Smooth muscle cell of the pulmonary artery (primary cell): ENCODE measurements at places on chromosomes 5 and 9. TPM values are rescaled to one million over a fixed set of nuclear protein-coding genes. Genes with fewer than 3 reads are reported as not detected.

The ARL14EPL gene
- total RNA-seq, result not detected in 2 replicates

The ZCCHC7 gene
- total RNA-seq, result 16.7 and 17.2 TPM in 2 replicates

The FOXD4L6 gene
- total RNA-seq, result 0.13 and 0.17 TPM in 2 replicates

The PCDHGB2 gene
- 3.2 and 3.9 TPM in 2 replicates for total RNA-seq

The TRIM36 gene
- total RNA-seq, result 0.13 TPM in 2 replicates

The HAVCR1 gene
- total RNA-seq, result not detected in 2 replicates

The SGCD gene
- total RNA-seq, result 2.5 and 9.8 TPM in 2 replicates

The TAF1L gene
- under 0.01 TPM in 1 of 2 replicates, not detected in the other for total RNA-seq

The DDX41 gene
- total RNA-seq, result 124 and 165 TPM in 2 replicates

The BTNL8 gene
- not detected in 2 replicates for total RNA-seq

The MOB3B gene
- 0.17 and 0.59 TPM in 2 replicates for total RNA-seq

The KIF12 gene
- total RNA-seq, result not detected in 2 replicates

The CCDC180 gene
- total RNA-seq, result 0.76 and 2.4 TPM in 2 replicates

The PRRC2B gene
- 113 and 117 TPM in 2 replicates for total RNA-seq

The CDX1 gene
- total RNA-seq, result 0.17 and 0.91 TPM in 2 replicates

The ANKRD18A gene
- not detected in 2 replicates for total RNA-seq

The CTXN3 gene
- total RNA-seq, result not detected in 2 replicates

The NXNL2 gene
- total RNA-seq, result 1.1 and 1.3 TPM in 2 replicates

The GMCL2 gene
- not detected in 2 replicates for total RNA-seq

The RNF208 gene
- total RNA-seq, result 1.2 and 2.8 TPM in 2 replicates

The CNTNAP3B gene
- total RNA-seq, result 13.3 and 34.4 TPM in 2 replicates

The LEAP2 gene
- 0.26 and 0.30 TPM in 2 replicates for total RNA-seq

The UBQLN1 gene
- total RNA-seq, result 127 and 162 TPM in 2 replicates

The SLC1A3 gene
- total RNA-seq, result 0.46 and 20.0 TPM in 2 replicates

The MSMP gene
- total RNA-seq, result 0.43 TPM in 1 of 2 replicates, not detected in the other

The N4BP3 gene
- 0.13 and 0.20 TPM in 2 replicates for total RNA-seq

The LCNL1 gene
- total RNA-seq, result 0.50 and 1.1 TPM in 2 replicates

The SLC6A19 gene
- not detected in 2 replicates for total RNA-seq

The SLC27A6 gene
- total RNA-seq, result 0.10 and 0.13 TPM in 2 replicates

The SLC23A1 gene
- not detected in 2 replicates for total RNA-seq

The CYLC2 gene
- not detected in 2 replicates for total RNA-seq

The BNC2 gene
- total RNA-seq, result 14.5 and 20.6 TPM in 2 replicates
